Hepatocyte (in vitro differentiated cells): ENCODE measurements at places on chromosomes 2 and 18. TPM values are rescaled to one million over a fixed set of nuclear protein-coding genes. Genes with fewer than 3 reads are reported as not detected.

DNA sequence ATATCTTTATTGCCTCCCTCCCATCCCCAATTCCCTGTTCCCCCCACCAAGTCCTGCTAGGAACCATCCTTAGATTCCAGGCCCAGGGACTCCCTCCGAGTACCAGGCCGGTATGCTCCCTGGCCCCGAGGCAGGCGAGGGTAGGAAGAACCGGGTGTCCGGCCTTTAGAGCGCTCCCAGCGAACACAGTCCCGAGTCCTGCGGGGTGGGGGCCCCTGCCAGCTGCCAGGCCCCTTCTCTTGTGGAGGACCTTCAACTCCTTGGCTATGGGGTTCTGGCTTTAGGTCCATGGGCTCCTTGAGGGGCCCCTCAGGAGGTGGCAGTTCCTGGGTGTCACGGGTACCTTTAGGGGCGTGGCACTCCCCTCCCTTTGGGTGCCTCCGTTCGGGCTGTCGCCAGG lies 4.4 kb downstream of the BCS1L start:
- no peak for DNase-seq

GFPT1 gene
- 75.4 and 80.0 TPM in 2 replicates for total RNA-seq

KCNG2 gene
- total RNA-seq, result not detected in 2 replicates

TTC39C gene
- total RNA-seq, result 36.7 and 41.6 TPM in 2 replicates

ECEL1 gene
- 1.0 and 1.1 TPM in 2 replicates for total RNA-seq
